ENCODE measurements at places on chromosomes 6 and 20.

DNA sequence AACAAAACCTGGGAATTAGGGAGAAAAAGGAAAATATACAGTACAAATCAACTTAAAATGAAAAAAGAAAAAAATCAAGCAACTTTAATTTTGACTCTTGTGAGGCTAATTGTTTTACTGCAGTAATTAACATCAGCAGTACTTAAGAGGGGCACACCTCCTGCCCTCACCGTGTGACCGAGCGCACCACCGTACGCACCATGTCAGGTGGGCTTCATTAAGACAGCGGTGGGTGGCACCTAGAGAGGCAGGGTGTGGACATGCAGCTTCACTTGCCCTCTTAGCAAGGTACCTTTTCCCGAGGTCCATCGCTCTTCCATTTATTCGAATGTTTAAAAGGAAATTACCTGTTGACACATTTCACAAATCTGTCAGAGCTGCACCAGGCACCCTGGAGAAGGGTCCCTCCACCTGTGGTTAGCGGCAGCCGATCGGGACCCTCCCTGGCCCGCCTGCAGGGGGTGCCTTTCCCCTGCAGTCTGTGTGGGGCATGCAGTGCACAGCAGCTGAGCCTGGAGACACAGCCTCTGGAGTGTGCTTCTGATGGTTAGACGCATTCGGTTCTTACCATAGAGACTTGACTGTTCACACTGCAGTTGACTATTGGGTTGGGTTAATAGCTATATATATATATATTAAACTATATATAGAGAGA is 184.1 kb downstream of the TMEM242 start:
- DNase-seq, result peak; percentile 5

- no peak for DNase-seq
Measured at GRCh38 chr6:75262716-75263400, 19.3 kb upstream of the COX7A2 start.

GRCh38 chr20:17939622-17940223 is 28.9 kb downstream of the SNX5 start:
- DNase-seq, result no peak

DNA sequence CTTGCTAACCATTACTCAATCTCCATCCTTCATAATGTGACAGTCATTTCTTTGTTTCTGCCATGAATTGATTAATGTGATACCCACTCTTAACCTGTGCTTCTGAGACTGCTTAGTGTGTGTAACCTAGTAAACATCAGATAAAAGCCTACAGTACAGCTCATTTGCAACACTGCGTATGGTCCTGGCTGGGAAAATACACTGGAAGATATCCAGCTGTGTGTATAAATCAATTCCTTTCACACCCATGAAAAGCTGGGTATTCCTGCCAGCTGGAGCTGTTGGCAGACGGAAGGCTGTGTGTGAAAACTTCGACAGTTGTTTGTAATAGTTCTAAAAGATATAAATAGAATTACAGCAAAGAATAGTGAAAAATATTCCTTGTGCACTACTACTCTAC is 509.2 kb downstream of the FRK start:
- no peak for DNase-seq

- no peak for DNase-seq
Measured at GRCh38 chr6:148790817-148791216, 44.0 kb downstream of the UST start.

- no peak for DNase-seq
Measured at GRCh38 chr6:66662721-66663507, 955.9 kb upstream of the EYS start.

DNA sequence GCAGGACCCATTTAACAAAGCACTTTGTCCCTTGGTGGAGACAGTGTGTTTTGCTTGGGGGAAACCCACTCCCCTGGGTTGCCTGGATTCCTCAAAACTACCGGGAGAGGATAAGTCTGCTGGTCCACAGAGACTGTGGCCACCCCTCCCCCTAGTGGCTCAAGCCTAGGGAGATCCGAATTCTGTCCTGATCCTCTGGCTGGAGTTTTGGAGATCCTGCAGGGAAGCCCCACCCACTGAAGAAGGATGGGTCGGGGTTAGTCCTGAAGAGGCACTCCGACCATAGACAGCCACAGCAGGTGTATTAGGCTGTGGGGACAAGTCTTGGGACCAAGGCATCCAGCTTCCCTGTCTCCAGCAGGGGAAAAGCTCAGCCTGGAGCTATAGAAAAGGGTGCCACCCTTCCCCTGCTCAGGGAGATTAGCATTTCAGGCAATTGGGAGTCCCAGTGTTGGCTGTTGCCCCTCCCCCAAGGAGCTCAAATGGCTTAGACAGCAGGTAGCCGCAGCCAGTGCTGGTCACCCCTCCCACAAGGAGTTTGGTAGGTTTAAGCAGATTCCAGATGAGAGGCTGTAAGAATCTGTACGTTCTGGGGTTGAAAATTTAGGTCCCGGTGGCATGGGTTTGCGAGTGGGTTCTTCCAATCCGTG is 750.0 kb downstream of the TBC1D32 start:
- DNase-seq, result no peak

DNA sequence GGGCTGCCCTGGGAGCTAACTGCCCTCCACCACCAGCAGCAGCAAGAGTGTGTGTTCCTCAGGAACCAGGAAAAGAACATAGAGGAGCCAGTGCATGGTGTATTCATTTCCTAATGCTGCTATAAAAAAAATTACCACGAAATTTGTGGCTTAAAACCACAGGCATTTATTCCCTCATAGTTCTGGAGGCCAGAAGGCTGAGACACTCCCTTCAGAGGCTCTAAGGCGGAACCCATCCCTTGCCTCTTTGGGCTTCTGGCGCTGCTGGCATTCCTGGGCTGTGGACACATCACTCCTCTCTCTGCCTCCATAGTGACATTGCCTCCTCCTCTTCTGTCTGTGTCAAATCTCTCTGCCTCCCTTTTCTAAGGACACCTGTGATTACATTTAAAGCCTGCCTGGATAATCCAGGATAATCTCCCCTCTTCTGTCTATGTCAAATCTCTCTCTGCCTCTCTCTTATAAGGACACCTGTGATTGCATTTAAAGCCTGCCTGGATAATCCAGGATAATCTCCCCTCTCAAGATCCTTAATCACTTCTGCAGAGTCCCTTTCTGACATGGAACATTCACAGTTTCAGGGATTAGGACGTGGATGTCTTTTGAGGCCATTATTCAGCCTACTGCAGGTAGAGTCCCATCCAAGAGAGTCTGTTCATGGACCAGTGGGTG is 54.7 kb downstream of the NDUFAF5 start:
- DNase-seq, result no peak

DNA sequence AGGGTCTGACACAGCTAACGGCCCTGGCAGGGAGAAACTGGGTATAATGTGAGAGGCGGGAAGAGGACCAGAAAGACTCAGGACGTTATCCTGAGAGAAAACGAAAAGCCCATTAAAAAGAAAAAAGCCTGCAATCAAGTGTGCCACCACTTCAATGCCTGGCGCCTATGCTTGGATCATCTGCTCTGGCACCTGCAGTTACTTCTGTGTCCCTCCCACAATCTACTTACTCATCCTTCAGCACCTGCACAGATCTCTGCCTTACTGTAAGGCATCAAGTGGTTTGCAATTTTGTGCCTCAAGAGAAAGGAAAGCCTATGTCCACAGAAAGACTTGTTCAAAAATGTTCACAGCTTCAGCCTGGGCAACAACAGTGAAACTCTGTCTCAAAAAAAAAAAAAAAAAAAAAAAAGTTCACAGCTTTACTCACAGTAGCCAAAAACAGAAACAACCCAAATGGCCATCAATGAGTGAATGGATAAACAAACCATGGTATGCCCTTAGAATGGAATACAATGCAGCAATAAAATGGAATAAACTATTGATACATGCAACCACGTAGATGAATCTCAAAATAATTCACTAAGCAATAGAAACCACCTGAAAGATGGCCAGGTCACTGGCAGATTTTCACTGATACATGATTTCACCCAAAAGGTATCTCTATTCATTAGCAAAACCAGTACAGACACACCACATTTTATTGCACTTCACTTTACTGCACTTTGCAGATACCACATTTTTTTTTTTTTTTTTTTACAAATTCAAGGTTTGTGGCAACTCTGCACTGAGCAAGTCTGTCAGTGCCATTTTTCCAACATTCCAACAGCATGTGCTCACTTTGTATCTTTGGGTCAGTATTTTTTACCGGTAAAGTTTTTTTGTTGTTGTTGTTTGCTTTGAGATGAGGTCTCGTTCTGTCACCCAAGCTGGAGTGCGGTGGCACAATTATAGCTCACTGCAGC is 48.6 kb downstream of the ABHD12 start:
- DNase-seq, result no peak

GRCh38 chr6:154380741-154381140 is 24.1 kb upstream of the IPCEF1 start:
- no peak for DNase-seq

GRCh38 chr6:120198033-120198432 is 848.5 kb upstream of the MAN1A1 start:
- DNase-seq, result no peak

DNA sequence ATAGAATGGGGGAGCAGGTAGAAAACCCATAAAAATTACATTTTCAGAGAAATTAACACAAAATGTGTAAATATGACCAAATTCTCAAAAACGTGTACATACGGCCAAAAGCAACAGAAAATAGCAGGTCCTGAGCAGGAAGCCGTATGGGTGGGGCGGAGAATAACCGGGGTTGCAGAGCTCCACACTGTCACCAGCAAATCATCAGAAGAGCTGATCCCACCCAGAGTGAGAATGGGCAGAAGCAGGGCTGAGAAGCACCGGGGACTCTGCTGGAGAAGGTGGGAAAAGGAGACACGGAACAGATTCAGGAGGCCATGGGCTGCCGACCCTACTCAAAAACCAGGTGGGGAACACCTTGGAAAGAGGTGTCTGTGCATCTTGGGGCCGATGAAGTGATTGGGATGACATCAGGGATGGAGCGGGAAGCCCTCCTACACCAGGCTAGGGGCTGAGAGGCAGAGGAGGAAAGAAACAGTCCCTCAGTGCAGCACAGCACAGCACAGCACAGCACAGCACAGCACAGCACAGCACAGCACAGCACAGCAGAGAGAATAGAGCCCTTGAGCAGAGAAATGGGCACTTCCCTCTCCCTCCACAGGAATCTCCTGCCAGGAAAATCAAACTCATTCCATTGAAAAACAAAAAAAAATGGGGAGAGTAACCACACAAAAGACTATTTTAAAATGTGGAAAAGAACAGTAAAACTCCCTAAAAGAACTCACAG is 22.3 kb downstream of the STX7 start:
- no peak for DNase-seq
